ENCODE measurements at places on chromosomes 12 and 14.

DNA sequence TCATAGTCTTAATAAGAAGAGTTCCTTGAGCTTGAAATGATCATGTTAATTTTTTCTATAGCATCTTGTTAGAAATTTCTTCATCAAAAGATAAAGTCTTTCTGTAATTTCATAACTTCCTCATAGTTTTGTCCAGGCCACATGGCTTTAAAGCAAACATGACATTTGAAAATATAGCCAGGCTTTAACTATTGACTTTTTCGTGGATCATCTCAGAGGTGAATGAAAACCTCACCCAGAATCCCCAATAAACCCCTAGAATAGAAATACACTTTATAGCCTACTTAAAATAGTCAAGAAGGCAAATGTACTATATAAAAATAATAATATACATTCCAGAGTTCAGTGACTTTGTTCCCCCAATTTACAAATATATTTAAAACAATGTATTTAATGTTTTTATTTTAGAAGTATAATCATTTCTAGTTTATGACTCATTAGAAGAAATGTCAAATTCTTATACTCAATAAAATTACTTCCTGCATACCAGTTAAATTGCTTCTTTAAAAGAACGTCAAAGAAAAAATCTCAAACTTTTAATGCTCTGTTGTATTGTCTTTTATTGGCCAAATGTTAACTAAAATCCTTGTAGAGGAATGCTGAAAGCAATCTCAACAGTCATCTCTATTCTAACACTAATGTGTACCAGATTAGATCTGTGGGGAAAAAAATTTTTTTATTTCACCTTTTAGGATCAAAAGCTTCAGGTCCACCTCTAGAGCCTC lies 21.6 kb downstream of the EXOC5 start:
- no peak for DNase-seq

GRCh38 chr12:81440001-81440400 lies 319.1 kb downstream of the PPFIA2 start:
- DNase-seq: no peak

DNA sequence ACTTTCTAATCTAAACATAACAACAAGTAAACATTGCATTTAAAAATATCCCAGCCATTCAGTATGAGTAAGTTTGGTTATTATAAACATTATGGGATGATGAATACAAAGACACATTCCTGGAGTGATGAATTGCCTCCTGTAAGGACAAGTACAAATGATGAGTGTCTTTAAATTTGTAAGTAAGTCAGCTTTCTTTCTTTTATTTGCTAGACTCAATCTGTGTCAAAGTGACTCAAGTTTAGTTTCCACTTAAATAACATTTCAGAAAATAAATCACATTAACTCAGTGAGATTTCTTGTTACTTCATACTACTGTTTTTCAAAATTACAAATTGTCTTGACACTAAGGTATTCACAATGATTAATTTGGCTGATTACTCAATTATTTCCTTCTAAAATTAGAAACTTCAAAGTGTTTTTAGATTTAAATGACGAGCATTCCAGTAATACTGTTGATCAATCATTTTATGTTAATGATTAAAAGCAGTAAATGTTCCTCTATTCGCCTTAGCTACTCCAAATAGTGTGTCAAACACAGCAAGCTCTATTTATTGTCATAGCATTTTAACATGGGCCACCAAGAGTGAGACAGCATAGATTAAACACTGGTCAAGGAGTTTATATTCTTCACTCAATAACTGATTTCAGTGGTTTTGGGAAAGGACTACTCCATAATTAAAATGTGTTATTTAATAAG lies 658.0 kb upstream of the MDGA2 start:
- DNase-seq: no peak

DNA sequence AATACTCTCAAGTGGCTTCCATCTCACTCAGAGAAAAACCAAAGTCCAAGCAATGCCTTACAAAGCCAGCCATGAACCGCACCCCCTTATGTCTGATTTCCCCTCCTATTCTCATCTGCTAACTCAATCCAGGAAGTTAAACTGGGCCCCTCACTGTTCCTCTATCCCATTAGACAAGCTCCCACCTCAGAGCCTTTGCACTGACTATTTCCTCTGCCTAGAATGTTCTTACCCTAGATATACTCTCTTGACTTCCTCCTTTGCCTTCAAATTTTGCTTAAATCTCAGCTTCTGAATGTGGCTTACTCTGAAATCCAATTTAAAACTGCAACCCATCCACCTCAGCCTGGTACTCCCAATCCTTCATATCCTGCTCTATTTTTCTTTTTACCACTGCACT lies 257.0 kb upstream of the USP15 start:
- no peak for DNase-seq

- no peak for DNase-seq
These were observed 742.2 kb downstream of the SLC16A7 start for GRCh38 chr12:60337839-60338549.

- no peak for DNase-seq
These were observed 15.1 kb downstream of the RNF41 start for GRCh38 chr12:56206452-56207166.

GRCh38 chr12:7361265-7361664 lies 57.4 kb downstream of the ACSM4 start:
- no peak for DNase-seq

DNA sequence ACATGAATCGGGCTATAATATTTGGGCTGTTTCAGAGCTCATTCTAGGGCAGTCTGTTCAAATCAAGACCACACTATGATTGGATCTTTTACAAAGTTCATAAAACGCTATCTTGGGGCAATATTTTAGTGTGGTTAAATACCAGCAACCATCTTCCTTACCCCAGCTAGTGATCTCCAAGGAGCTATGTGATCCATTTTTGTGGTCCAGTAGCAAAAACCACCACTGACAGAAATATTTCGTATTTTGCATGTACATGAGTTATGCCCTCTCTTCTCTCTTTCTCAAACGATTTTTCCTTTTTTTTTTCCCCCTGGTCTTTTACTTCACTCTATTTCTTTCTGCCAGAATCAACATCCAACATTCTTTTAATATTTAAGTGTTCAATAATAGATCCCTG lies 280.6 kb upstream of the KITLG start:
- no peak for DNase-seq

DNA sequence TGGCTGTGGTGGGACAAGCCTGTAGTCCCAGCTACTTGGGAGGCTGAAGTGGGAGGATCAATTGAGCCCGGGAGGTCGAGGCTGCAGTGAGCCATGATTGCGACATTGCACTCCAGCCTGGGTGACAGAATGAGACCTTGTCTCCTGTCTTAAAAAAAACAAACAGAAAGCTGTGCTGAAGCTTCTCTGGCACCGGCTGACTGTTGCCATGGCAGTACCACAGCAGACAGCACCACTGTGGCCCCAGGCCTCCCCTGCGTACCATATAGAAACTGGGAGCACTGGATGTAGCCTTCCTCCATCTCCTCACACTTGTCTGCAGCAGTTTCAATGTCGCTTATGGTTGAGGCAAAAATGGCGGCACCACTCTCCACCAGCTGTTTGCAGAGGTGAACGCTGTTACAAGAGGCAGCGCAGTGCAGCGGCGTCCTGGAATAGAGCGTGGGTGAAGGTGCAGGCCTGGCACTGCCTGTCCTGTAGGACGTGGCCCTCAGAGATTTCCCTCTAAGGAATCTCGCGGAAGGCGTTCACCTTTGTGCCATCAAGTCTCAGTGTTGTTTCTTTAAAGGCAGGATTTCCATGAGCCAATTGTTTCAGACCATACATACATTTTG lies 21.9 kb downstream of the ZFYVE21 start:
- no peak for DNase-seq

GRCh38 chr12:8950221-8950527 lies 729 bp upstream of the M6PR start:
- DNase-seq: no peak

GRCh38 chr14:62062645-62063044 lies 300.4 kb downstream of the SNAPC1 start:
- DNase-seq: no peak

- no peak for DNase-seq
These were observed 75.6 kb downstream of the MED13L start for GRCh38 chr12:116201908-116202307.

Measured in AG08396 (cell line).